ENCODE measurements at places on chromosomes 13 and 19.

DNA sequence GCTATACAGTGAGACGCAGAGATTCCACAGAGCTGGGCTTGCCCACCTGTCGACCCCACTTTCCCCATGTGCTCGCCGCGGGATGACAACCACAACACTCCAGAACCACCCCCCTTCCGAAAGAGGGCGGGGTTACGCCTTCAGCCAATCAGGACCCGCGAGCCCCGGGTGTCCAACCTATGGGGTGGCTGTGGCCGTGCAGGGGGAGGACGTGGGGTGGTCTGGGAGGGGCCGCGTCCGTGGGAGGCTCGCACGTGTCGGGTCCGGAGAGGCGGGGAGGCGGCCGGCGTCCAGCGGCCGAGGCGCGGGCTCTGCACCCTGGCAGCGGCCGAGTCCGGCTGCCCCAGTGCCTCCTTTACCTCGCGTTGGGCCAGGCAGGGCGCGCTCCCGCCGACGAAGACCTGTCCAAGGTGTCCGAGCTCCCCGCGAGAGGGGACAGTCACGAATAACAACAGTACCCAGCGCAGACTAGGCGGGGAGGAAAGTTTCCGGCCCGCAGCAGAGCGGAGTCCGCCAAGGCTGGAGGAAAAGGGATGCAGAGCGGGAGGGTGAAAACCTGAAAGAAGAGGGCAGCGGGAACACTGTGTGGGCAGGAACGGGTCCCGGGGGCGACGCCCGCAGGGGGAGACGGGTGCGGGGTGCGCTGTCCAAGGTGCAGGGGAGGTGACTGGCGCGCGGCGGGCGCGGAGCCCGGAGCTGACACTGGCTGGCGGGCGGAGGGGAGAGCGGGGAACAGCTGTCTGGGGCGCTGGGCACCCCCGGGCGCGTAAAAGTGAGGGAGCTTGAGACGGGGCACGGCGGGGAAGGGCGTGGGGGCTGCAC, 911 bp downstream of the ENOX1 start:
- no peaks in the 10 kb centered on the region for H3K27me3 ChIP-seq
- H3K27ac ChIP-seq = no peak overlapping the region
- peak; percentile 50 for DNase-seq
- H3K4me3 ChIP-seq = peak overlapping the region; percentile 43

- H3K4me3 ChIP-seq = no peak overlapping the region
- DNase-seq = no peak
- no peaks in the 10 kb centered on the region for H3K27me3 ChIP-seq
- no peaks in the 10 kb centered on the region for H3K36me3 ChIP-seq
- no peaks in the 10 kb centered on the region for H3K4me1 ChIP-seq
Observed at GRCh38 chr19:51664997-51665396, 18.4 kb upstream of the SIGLEC14 start.

DNA sequence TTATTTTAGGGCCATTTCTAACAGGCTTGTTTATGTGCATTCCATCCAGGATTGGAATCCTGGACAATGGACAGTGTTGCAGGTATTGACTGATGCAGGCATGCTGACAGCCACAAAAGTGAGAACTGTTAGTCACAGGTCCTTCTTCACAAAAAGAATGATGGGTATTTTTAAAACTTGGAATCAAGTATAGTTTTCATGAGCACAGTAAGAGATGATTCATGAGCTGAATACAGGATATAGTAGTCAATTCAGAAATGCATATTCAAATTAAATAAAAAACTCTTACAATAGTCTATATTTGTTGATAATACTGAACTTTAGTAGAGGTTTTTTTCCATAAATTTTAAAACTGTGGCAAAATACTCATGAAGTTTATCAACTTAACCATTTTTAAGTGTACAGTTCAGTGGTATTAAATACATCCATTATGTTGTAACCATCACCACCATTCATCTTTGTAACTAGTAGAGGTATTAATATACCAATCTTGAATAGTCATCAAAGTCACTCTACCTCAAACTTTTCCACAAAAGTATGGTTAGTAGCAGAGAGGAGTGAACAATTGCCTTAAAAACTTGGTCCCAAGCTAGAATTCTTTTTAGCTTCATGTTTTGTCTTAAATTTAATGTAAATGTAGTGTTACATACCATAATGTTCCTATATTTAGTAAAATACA, 79.5 kb downstream of the KCNRG start:
- H3K4me3 ChIP-seq = no peak overlapping the region
- H3K4me1 ChIP-seq = no peaks in the 10 kb centered on the region
- H3K27me3 ChIP-seq = no peaks in the 10 kb centered on the region
- no peak for DNase-seq
- no peaks in the 10 kb centered on the region for H3K36me3 ChIP-seq

DNA sequence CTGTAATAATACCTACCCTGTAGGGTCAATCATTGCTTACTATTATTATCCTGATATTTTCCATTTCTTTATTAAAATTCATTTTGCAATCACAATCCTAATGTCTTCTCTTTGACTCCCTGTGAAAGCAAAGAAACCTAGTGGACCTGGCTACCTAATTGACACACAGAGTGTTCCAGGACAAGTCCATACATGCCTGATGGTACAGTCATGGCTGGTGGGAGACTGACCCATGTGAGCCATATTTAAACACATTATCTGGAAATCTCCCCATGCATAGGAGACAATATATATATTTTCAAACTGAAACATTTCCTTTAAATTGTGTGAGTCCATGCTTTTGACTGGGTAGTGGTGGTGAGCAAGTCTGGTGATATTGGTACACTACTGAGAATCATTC, 230.6 kb upstream of the DACH1 start:
- no peaks in the 10 kb centered on the region for H3K36me3 ChIP-seq
- no peaks in the 10 kb centered on the region for H3K4me1 ChIP-seq
- no peaks in the 10 kb centered on the region for H3K27me3 ChIP-seq
- DNase-seq = no peak

- no peaks in the 10 kb centered on the region for H3K4me1 ChIP-seq
- peaks cover 47% of the 10 kb centered on the region for H3K36me3 ChIP-seq
- DNase-seq = no peak
- no peaks in the 10 kb centered on the region for H3K27me3 ChIP-seq
- H3K4me3 ChIP-seq = no peak overlapping the region
Observed at GRCh38 chr13:28679628-28680027, 20.7 kb downstream of the POMP start.

GRCh38 chr19:11191273-11191755, 6.0 kb downstream of the KANK2 start:
- H3K4me3 ChIP-seq = no peak overlapping the region
- H3K27ac ChIP-seq = no peak overlapping the region
- DNase-seq = no peak
- H3K4me1 ChIP-seq = peaks cover 24% of the 10 kb centered on the region

GRCh38 chr19:48739404-48740163, 826 bp downstream of the RASIP1 start:
- no peaks in the 10 kb centered on the region for H3K27me3 ChIP-seq
- H3K4me3 ChIP-seq = peak overlapping the region; percentile 54
- no peaks in the 10 kb centered on the region for H3K36me3 ChIP-seq
- peaks cover 5% of the 10 kb centered on the region for H3K4me1 ChIP-seq

DNA sequence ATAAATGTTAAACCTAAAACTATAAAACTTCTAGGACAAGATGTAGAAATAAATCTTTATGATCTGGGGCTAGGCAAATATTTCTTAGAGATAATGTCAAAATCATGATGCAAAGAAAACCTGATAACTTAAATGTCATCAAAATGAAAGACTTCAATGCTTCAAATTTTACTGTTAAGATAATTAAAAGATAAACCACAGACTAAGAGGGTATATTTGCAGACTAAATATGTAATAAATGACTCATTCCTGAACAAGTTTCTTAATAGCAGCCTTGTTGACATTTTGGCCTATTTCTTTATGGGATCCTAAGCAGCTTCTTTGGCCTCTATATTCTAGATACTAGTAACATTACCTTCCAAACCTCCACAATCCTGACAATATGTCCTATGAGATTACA, 2878.3 kb upstream of the PCDH20 start:
- no peaks in the 10 kb centered on the region for H3K27me3 ChIP-seq
- no peaks in the 10 kb centered on the region for H3K36me3 ChIP-seq
- no peak overlapping the region for H3K4me3 ChIP-seq
- H3K27ac ChIP-seq = no peak overlapping the region

DNA sequence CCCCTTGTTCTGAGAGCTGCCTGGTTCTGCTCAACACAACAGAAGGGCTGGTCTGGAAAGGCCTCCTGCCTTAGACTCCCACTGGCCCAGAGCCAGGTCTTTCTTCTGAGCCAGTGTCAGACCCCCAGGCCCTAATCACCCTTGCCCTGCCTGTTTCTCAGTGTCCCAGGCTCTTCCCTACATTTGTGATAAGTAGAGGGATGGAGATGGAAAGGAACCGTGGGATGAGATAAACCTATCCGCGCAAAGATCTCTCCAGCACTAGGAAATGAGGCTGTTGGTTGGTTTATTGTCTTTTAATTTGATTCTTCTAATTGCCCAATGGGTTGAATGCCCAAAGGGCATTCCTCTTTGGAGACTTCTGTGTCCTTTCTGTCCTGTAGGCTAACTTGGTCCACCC, 470.0 kb downstream of the TSHZ3 start:
- H3K4me3 ChIP-seq = no peak overlapping the region
- H3K27me3 ChIP-seq = no peaks in the 10 kb centered on the region
- no peaks in the 10 kb centered on the region for H3K36me3 ChIP-seq
- H3K4me1 ChIP-seq = no peaks in the 10 kb centered on the region

GRCh38 chr19:30152510-30153291, 210.7 kb downstream of the URI1 start:
- no peak for DNase-seq
- H3K27ac ChIP-seq = no peak overlapping the region
- H3K4me1 ChIP-seq = no peaks in the 10 kb centered on the region
- H3K36me3 ChIP-seq = no peaks in the 10 kb centered on the region

DNA sequence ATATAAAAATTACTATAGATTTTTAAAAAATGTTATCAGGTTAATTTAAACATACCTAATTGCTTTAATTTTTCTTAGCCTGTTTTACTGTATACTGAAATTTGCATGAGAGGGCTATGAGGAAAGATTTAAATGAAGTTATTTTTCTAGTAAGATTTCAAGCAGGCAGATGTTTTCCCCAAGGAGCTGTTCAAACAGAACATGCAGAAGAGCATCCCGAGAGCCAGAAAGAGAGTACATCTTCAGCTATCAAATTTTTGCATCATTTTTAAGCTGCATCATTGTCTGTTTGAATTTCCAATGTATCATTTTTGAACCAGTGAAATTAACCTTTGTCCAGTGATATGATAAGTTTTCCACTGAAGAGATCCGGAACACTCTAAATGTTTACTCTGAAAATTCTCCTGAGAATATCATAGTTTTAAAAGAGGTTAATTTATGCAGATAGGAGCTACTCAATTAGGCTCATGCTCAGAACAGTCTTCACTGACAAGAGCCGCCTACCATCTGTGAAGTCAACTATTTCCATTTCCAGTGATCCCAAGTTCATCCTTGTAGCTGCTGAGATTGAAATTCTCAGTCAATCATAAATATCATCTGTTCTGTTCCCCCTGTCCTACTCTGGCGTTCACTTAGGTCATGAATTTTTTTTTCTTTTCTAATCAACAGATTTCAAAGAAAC, 467.7 kb upstream of the NBEA start:
- no peaks in the 10 kb centered on the region for H3K4me1 ChIP-seq
- H3K4me3 ChIP-seq = no peak overlapping the region
- H3K27me3 ChIP-seq = no peaks in the 10 kb centered on the region
- H3K36me3 ChIP-seq = no peaks in the 10 kb centered on the region
- DNase-seq = no peak

- peaks cover 19% of the 10 kb centered on the region for H3K4me1 ChIP-seq
- no peak overlapping the region for H3K27ac ChIP-seq
- no peaks in the 10 kb centered on the region for H3K36me3 ChIP-seq
- no peaks in the 10 kb centered on the region for H3K27me3 ChIP-seq
- H3K4me3 ChIP-seq = no peak overlapping the region
Observed at GRCh38 chr19:12676384-12676792, 5.3 kb downstream of the DHPS start.

DNA sequence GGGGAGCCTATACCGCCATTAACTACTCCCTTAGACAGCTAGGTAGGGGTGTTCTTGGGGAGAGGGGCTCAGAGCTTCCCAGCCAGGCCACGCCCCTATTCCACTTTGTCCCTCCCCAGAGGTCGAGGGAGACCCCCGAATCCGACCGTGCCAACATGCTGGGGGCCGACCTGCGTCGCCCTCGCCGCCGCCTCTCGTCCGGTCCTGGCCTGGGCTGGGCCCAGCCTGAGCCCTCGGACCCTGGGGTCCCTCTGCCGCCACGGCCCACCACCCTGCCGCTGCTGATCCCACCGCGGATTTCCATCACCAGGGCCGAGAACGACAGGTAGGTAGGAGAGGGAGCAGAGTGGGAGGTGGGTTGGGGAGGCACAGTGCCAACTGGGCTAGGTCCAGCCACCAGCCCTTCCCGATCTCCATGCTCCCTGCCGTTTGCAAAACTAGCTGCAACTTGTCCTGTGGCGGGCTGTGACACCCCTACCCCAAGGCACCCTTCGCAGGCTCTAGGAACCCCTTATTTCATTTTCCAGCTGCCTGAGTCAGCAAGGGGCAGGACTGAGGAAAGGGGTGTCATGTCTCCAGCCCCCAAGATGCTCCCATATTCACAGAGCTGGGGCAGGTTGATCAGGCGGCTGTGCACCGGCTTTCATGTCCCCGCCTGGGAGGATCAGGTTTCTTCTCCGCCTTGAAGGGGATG, 2.6 kb upstream of the PDE4A start:
- H3K4me3 ChIP-seq = no peak overlapping the region
- no peak overlapping the region for H3K27ac ChIP-seq
- peaks cover 22% of the 10 kb centered on the region for H3K4me1 ChIP-seq

DNA sequence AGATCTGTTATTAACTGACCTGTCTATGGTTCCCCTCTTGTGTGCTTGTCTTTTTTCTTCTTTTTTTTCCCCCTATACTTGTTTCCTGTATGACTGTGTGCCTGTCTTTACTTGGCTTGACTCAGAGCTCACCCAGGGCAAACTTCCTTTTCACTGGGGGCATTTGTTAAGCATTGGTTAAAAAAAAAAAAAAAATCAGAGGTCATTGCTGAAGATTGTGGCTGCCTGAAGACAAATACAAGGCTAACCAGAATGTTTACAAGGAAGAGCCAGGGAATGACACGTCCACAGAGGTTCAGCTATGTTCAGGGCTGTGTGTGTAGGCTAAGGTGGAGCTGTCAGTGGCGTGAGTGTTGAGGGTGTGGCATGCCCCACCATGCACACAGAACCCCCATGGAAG, 47.1 kb downstream of the LNX2 start:
- H3K4me3 ChIP-seq = no peak overlapping the region
- no peaks in the 10 kb centered on the region for H3K27me3 ChIP-seq
- H3K4me1 ChIP-seq = no peaks in the 10 kb centered on the region

GRCh38 chr13:30165796-30166195, 141.6 kb downstream of the KATNAL1 start:
- no peaks in the 10 kb centered on the region for H3K36me3 ChIP-seq
- DNase-seq = no peak
- no peaks in the 10 kb centered on the region for H3K27me3 ChIP-seq
- H3K4me1 ChIP-seq = no peaks in the 10 kb centered on the region
- no peak overlapping the region for H3K27ac ChIP-seq
